ENCODE measurements at places on chromosomes 1 and 21.

DNA sequence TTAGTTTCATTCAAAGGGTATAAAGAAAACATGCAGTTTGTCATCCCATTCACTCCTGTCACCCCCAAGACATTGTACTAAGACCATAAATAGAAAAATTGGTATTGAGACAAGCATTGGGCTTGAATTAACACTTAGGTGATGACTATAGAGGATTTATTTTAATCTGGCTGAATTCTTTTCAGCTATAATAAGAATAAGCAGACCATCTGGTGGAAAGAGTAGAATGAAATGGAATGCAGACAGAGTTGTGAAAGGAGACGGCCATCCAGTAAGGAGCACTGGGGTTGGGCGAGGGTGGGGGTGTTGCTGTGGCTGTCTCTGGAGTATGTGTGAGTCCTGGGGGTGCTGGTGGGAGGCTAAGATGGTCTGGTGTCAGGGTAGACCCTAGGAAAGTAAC lies 125.0 kb upstream of the IVNS1ABP start:
- DNase-seq = no peak

DNA sequence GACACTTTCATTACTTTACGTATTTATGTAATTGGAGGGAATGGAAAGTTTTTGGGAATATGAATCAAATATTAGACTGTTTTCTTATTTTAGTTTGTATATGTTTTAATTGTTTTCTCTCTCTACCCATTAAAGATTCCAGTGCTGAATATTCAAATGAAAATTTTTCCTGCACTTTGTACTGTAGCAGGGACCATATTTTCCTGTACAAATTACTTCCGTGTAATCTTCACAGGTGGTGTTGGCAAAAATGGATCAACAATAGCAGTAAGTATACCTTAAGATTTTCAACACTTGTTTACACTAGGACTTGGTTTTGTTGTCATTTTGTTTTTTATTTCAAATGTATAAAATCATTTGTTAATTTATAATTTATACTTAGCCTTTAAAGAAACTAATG lies 18.4 kb downstream of the DENND2D start:
- DNase-seq = no peak

DNA sequence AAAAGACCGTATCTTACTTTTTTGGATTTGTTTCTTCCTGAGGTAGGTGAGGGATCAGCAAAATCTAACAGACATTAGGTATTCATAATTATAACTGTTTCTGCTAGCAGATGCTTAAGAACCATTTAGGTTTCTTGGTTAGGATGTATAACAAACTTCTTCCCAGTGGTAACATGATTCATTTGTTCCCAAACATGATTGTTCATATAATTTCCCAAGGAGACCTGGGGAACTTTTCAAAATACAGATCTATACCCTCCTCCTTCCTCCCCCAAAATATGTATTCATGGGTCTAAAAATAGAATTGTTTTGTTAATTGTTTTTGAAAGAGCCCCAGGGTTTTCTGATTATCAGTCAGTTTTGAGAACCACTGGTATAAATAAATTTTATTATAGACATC lies 228.2 kb downstream of the COP1 start:
- DNase-seq = no peak

GRCh38 chr1:47432071-47433036 lies 5.5 kb upstream of the FOXD2 start:
- no peak for DNase-seq

- no peak for DNase-seq
Measured at GRCh38 chr1:9555942-9556341, 16.7 kb downstream of the SLC25A33 start.

DNA sequence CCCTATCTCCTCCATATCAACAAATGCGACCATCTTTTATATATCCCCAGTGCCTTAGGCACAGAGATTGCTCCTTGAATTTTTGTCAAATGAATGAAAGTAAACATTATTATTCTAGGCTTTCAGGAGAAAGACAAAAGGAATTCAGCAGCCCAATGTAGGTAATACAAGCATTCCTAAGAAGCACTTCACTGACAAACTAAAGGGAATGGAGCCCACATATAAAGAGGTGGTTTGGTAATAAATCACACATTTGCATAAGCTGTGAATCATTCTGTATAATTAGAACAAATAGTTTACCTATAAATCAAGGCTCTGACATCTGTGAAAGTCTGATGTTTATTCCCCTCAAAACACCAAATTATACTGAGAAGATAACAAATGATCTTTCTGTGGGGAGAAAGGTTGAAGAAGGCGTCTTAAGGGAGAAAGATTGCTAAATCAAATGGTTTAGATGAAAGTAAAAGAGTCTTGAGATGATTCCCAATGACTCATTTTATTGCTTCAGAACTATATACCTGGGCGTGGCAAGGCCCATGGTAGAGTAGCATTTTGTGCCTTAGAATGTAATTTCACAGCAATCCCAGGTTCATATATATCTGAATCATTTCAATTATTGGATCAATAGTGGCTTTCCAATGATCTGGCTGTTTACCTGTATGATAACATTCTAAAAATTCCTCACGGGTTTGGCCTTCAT lies 558.1 kb downstream of the AGBL4 start:
- no peak for DNase-seq

GRCh38 chr1:84505493-84506001 lies 639 bp upstream of the SPATA1 start:
- DNase-seq = peak; percentile 60

GRCh38 chr21:38350684-38351083 lies 93.9 kb downstream of the KCNJ15 start:
- no peak for DNase-seq

DNA sequence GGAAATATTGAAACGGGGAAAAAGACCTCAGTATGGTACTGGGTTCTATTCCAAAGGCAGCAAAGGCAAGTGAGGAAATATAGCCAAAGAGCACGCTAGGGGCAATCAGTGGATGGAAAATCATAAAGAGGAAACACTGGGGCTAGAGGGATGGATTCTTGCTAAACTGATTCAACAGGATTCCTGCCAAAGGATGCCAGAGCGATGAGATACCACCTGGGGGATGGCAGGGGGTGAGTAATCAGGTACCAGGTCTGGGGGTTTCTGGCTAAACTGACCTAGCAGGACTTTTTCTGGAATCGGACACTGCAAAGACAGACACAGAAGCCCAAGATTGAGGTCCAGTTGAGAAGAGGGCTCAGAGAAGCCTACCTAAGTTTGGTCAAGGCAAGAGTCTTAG lies 6.7 kb downstream of the CHI3L2 start:
- DNase-seq = no peak

GRCh38 chr1:39458991-39459390 lies 32.4 kb upstream of the BMP8A start:
- DNase-seq = no peak

- DNase-seq = no peak
Measured at GRCh38 chr1:232890340-232890943, 60.0 kb upstream of the NTPCR start.

- no peak for DNase-seq
Measured at GRCh38 chr21:28518630-28519029, 474.0 kb downstream of the LTN1 start.

DNA sequence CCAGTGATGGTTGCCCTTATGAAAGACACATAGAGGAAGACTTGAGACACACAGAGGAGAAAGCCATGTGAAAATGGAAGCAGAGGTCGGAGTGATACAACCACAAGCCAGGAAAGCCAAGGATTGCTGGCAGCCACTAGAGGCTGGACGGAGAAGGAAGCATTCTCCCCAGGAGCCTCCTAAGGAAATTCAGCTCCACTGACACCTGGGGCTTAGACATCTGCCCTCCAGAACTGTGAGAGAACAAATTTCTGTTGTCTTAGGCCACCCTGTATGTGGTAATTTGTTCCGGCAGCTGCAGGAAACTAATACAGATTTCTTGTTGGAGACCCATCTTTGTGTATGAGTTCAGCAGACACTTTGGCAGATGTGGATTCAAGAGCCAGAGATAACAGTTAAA lies 126.9 kb upstream of the ATP1A1 start:
- DNase-seq = no peak

DNA sequence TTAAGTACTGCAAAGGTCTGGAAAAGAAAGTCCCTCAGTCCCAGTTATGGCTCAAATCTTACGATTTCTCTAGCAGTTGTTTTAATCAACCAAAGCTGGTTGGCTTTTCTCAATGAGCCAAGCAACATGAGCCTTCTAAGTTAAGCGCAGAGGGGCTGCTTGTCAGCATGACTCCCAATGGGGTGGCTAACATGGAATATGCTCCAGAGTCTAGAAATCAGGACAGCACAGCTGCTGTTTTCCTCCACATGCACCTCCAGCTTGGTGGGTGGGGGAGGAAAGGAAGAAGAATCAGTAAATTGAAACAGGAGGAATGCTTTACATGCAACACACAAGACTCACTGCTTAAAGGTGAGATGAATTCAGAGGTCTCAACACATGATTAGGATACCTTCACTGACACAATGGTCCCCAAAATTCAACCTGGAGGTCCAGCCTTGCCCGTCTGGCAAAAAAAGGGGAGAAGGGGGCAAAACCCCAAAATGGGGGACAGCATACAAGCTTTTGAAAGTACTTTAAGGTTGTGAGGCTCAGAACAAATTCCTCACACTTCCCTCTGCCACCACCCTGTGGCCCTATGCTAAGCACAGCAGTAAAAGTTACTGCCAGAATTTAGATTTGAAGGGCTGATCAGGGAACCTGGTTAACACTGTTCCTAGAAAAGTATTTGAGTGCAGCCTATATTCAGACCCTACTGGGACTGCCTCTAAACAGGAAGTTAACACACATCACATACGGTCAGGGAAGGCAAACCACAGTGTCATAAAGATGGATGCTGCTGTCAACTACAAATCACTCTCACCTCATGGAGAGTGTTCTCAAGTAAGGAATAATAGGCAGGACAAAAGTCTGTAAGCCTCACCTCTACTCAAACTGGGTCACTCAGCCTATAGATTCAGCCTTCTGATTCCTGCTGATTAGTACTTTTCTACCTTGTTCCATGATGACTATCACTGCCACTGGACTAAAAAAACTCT lies 2.6 kb downstream of the GATAD2B start:
- no peak for DNase-seq

DNA sequence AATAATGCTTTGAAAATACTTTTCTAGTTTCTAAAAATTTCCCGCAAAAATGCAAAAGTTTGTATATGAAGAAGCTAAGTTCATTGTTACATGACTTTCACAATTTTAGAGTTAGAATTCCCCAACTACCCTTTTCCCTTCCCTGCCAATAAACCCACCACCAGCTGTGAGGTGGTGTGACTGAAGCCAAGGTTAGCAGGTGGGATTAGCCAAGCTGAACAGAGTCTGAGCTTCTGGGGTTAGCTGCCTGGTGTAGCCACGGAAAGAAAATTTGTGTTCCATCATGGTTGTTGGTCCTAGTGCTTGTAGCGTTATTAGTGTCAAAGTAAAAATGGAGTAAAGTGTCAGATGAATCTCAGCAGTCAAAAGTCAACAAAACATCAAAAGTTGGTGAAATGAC lies 110.9 kb downstream of the ASTN1 start:
- DNase-seq = no peak

DNA sequence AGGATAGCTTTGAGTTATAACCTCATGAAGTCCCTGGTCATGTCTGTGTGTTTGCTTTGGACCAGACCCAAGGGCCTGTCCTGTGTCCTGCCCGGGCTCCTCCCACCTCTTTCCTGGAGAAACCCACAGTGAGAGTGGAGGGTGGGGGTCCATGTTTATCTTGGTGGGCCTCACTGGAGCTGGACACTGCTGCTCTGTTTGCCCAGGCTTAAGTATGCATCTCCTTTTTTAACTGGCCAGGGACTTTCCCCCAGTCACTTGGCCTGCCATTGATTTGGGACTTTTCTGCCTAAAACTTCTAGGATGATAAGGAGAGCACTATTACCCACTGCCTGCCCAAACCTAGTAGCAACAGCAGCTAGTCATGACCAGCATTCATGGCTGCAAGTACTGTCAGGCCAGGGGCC lies 49.8 kb downstream of the DDR2 start:
- no peak for DNase-seq

DNA sequence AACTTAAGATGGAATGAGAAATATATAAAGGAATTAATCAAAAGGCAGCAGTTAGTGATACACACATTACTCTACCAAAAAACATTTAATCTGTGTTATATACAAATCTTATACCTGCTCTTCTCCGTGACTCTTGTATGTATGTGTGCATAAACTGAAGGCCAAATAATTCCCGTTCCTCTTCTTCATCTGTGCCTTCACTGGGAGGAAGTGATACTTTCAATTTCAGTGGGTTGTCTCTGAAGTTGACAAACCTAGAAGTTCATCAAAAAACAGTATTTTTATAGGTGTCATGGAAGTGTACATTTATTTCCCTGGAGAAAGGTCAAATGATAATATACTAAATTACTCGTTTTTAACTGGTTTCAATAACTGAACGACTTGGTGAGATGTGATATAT lies 19.3 kb downstream of the TRMT13 start:
- DNase-seq = no peak

DNA sequence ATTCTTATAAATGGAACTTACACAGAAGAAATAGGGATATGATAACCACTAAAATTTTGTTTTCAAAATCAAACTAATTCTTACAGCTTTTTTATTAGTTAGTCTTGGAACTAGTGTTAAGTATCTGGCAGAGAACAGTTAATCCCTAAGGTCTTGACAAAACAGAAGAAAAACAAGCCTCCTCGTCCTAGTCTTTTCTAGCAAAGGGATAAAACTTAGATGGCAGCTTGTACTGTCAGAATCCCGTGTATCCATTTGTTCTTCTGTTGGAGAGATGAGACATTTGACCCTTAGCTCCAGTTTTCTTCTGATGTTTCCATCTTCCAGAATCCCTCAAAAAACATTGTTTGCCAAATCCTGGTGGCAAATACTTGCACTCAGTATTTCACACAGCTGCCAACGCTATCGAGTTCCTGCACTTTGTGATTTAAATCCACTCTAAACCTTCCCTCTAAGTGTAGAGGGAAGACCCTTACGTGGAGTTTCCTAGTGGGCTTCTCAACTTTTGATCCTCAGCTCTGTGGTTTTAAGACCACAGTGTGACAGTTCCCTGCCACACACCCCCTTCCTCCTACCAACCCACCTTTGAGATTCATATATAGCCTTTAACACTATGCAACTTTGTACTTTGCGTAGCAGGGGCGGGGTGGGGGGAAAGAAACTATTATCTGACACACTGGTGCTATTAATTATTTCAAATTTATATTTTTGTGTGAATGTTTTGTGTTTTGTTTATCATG lies 42.3 kb upstream of the LAMC2 start:
- no peak for DNase-seq

- DNase-seq = no peak
Measured at GRCh38 chr1:211648980-211649934, 26.2 kb downstream of the NEK2 start.

- no peak for DNase-seq
Measured at GRCh38 chr1:41710980-41711379, 207.7 kb downstream of the HIVEP3 start.

Data from NCI-H1105 (cell line).